ENCODE measurements at places on chromosomes 12 and 14.

GRCh38 chr12:50706606-50707005, 57.3 kb upstream of the ATF1 start:
- DNase-seq: no peak

DNA sequence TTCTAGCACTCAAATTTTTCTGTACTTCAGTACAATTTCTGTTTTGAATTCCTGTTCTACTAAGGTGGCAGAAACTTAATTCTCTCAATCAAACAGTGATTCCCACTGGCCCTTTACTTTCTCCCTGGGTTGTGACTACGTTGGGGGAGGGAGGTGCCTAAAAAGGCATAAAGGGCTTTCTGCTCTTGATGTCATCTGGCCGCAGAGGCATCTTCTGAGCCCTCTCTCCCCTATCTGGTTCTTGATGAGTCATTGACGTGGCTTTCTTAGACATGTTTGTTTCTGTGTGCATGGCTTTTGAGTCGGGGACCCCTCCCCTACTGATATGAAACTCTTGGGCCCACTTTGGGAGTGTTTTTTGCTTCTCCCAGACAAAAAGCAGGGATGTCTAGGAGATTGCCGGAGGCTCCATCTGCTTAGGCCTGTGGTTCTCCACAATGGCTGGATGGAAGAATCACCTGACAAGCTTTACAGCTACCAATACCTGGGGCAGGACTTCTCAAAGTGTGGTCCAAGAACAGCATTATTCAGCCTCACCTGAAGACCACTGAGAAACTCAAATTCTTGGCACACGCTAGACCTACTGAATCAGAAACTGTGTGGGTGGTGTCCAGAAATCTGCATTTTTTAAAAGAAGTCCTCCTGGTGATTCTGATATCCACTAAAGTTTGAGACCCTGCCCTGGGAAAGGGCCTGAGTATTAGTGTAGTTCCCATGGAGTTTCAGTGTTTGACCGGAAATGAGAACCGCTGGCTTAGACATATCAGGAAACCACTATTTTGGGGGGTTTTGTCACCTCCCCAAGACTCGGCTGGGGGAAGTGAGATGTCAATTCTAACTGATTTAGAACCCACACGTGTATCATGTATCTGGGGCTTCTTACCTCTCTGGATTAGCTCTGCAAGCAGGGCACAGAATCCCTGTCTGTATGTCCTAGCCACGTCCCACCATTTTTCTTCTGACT, 395.7 kb upstream of the PDE3A start:
- no peak for DNase-seq

DNA sequence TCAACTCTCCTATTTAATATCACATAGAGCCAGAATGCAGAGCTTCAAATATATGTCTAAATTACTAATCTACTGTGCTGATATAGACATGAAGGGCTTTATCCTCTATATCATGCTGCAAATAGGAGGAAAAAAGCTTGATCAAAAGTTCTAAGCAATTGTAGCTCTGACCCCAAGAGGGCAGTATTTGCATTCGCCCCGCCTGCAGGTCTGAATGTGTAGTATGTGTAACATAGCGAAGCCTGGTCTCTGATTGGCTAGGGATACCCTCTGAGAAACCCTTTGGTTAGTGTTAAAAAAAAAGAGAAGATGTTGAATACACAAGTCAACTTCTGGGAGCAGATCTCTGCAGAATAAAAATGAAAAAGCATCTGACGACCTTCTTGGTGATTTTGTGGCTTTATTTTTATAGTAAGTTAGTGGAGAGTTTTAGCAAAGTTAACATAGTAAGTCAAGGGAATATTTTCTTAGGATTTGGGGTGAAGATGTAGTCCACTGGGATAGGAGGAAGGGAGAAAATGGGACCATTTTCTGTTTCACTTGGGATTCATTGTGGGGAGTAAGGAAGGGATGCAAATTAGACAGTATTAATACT, 151.6 kb upstream of the OR4E1 start:
- DNase-seq: no peak

DNA sequence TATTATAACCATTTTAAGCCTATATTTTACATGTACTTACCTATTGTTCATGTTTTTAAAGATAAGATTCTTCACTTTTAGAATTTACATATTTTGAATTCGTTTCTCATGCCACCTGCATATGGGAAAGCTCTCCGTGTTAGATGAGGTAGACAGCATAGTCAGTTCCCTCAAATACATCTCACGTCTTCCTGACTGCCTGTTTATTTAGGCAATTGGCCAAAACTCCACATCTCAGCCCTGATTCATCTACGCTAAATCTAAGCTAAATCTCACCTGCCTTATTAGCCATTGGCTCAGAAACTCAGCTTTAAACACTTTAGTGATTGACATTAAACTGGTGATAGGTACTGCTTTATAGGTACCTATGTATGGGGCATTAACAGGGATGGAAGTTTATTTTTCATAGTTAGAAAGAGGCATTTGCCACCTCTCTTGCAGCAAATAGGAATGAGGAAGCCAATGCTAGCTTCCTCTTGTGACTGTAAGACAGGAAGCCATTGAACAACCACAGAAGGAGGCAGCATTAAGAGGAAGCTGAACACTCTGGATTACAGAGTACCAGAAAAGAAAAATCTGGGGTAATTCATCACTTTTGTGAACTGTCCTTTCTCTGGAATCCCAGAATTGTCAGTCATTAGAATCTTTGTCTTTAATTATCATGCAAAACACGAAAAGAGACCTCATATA, 111.9 kb downstream of the LRFN5 start:
- no peak for DNase-seq

DNA sequence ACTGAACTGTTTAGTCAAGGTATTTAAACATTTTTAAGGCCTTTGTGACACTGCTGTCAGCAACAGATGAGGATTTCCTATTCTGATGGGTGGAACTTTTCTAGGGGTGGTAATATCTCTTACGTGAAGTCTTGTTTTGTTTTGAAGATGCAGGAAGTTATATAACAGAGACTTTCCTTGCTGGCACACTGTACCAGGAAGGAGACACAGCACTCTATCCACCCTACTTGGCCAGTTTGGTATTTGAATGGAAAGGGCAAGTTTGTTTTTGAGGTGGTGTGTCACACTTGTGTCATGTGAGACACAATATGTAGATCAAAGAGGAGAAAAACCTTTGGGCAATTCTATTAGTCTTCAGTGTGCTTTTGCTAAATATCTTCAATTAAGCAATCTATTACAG, 51.6 kb upstream of the SRP54 start:
- DNase-seq: no peak

- DNase-seq: no peak
Observed at GRCh38 chr12:79934281-79935020, 446 bp downstream of the PPP1R12A start.

GRCh38 chr14:36605506-36605857, 23.1 kb upstream of the NKX2-8 start:
- DNase-seq: no peak

- DNase-seq: no peak
Observed at GRCh38 chr14:89243286-89243685, 173.7 kb downstream of the FOXN3 start.

DNA sequence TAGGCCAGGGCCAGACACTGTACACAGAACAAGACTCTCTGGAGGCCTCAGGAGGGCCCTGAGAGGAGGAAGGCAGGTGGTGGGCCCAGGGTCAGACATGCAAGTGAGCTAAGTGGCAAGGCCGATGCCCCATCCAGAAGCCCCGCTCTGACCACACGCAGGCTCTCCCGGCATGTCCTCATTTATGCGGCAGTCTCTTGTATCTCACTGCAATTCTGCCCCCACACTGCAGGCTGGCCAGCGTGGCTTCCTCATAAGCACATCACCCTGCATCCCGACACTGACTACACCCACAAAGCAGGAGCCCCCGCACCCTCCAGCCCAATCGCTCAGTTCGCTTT, 17.5 kb downstream of the SSH1 start:
- no peak for DNase-seq

DNA sequence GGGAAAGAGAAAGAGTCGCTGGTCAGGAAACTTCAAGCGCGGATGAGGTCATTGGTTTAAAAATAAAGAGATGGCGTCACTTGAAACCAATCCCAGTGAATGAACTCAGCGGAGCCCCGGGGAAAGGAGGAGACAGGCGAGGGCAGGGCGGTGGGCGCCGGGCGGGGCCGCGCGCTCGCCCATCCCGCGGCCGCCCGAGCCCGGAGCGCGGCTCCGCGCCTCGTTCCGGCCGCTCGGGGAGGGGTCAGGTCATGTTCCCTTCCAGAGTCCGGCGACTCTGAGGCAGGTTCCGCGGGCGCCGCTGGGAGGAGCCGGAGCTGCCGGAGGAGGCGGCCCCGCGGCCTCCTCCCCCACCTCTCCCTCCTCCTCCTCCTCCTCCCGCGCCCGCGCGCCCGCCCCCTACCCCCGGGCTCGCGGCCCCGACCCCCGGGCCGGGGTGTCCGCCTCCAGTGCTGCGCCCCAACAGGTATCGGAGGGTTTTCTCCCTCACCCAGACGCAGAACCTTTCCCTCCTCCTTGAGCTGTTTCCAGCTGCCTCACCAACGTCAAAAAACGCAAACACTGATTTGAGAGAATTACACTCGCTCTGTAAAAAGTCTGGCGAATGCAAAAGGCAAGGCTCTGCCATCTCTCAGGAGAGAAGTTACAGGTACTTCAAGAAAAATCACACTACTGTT, at the start of gene DUSP16:
Gene DUSP16, minus strand, starts transcription at position 279 of the 677 bp plus-strand sequence. CDS start 41,765 bp downstream, outside the sequence.
- DNase-seq: peak; percentile 56

DNA sequence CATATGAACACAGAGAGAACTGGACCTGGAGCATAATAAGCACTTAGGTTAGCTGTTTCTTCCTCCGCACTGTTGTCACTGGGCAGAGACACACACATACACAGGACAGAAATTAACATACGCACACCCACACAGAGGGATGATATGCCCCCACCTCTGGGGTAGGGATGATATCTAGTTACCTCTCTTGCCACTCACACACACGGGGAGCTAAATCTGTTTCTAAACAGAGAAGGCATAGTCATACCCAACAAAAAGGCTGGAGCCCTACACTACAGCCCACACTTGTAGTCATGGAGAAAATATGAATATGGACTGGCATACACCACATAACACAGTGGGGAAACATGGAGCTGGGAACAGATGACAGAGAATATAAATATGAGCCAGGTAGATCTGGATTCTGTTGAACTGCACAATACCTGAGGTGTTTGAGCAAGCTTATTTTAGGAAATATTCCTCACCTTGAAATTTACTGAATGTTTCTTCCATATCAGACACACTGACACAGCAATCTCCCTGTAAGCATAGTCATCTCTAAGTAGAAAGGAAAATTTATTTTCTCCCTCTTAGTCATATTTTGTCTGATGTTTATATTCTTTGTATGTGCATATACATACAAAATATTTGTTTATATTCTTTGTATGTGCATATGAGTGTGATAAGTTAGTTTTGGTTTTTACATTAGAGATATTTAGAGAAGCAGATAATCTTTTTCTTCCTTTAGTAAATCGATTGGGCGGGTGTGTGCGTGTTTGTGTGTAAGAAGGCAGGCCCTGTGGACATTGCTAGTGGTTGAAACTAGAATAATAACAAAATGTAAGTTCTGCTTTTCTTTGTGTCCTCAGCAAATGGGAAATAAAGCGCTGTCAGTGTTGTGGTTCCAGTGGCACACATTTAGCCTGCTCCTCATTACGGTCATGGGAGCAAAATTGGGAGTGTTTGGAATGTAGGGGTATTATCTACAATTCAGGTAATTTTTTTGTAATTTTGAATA, 20.9 kb upstream of the SCFD1 start:
- no peak for DNase-seq

- no peak for DNase-seq
Observed at GRCh38 chr12:105721891-105722290, 391.4 kb downstream of the C12orf75 start.

GRCh38 chr12:104687823-104688573, 231.2 kb downstream of the CHST11 start:
- peak; percentile 15 for DNase-seq

DNA sequence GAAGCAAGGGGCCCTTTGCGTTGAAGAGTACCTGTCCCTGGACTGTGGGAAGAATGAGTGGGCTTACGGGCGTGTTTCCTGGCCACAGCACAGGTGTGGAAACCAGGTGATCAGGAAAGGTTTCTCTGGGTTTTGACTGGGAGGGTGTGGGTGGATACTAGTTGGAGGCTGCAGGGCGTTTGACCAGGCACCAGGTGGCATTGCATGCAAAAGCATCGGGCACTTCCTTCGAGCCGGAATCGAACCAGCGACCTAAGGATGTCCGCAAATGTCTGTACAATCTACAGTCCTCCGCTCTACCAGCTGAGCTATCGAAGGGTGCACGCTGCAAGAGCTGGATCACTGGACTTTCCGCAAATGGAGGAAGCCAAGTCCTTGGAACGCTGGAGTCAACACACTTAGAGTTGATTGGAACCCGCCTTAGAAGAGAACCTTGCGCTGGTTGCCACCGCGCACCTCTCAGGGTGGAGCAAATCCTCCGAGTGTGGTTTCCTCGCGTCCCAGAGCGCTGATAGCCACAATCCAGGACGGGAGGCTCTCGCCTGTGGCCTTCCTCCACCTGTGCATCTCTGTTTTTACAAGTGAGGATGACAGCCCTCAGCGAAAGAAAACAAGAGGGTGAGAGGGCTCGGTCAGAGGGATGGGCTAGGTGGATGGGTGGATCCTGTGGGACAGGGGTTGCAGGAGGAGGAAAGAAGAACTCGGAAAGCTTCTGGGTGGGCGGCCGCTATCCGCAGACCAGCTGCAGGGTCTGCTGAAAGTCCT, 21.2 kb upstream of the RNASE4 start:
- DNase-seq: peak; percentile 74

DNA sequence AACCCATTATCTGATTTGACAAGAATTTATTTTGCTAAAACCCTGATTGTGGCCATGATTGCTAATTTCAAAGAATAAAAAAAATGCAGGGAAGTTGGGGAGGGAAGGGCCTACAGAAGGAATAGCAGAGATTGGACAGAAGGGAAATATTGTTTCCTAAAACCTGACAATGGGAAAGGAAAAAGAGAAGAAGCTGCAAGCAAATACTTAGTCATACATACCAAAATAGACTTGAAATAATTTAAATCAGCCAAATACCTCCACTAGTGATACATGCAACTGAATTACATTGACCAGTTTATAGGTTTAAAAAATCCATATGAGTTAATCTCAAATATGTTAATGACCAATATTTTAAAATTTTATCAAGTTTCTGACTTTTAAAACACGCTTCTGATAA, 75.1 kb downstream of the PELI2 start:
- no peak for DNase-seq

DNA sequence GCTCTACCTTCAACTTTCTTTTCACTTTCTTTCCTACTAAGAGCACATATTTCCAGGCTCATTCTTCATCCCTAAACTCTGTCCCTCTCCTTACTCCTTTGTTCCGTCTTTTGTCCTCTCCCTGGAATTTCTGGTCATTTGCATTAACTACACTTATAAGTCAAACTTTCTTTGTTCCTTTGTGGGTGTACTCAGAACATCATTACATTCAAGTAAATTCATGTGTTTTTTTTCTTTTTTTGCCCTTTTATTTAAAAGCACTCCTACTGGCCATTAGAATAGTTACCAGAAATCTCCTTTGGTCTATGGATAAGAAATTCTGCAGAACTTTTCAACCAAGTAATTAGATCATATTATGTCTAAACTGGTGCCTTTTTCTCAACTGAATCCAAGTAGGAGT, 802.6 kb downstream of the DIO2 start:
- no peak for DNase-seq

- DNase-seq: no peak
Observed at GRCh38 chr12:4289998-4290790, 16.6 kb downstream of the CCND2 start.

- DNase-seq: no peak
Observed at GRCh38 chr14:31969699-31970240, 107.3 kb upstream of the ARHGAP5 start.
